ENCODE measurements at places on chromosomes 11 and 22. TPM values are rescaled to one million over a fixed set of nuclear protein-coding genes. Genes with fewer than 3 reads are reported as not detected.

The CHEK1 gene
- 13.9 TPM for total RNA-seq

The THAP12 gene
- 18.7 TPM for total RNA-seq

The MIOX gene
- total RNA-seq = 1.9 TPM

DNA sequence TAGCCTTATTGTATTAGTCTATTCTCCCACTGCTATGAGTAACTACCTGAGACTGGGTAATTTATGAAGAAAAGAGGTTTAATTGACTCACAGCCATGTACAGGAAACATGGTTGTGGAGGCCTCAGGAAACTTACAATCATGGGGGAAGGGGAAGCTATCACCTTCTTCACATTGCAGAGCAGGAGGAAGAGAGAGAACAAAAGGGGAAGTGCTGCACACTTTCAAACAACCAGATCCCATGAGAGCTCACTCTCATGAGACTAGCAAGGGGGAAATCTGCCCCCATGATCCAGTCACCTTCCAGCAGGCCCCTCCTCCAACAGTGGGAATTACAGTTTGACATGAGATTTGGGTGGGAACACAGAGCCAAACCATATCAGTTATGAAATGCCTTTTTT is 179.4 kb downstream of the ARHGAP42 start:
- no peak for DNase-seq

DNA sequence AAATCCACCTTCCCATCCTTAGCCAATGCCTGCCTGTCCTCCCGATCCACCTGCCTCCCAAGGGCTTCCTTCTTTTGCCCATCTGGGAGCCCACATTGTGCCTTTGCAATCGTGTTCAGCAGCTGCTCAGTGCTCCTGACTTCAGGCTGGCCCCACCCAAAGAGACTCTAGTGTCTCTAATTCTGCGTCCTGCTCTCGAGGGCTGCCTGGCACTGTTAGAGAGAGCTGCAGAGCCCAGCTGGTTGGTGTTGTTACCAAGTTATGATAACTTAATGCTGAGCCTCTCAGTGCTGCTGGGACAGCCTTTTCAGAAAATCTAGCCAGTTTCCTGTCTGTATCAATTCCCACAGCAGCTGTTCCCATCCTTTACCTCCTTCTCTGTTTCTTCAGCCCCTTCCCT is 69.1 kb downstream of the MICAL2 start:
- DNase-seq = no peak

The LPXN gene
- total RNA-seq = 0.46 TPM

- DNase-seq = no peak
These were observed 122.7 kb downstream of the EFCAB6 start for GRCh38 chr22:43689356-43689755.

Data from Caki2 (cell line).